ENCODE measurements at places on chromosomes 5 and 9.

GRCh38 chr9:86410281-86410680, 56.1 kb upstream of the TUT7 start:
- DNase-seq = no peak

GRCh38 chr9:128928624-128929023, 7.8 kb downstream of the PHYHD1 start:
- DNase-seq = no peak

GRCh38 chr5:90092734-90093133, 316.8 kb downstream of the CETN3 start:
- no peak for DNase-seq

DNA sequence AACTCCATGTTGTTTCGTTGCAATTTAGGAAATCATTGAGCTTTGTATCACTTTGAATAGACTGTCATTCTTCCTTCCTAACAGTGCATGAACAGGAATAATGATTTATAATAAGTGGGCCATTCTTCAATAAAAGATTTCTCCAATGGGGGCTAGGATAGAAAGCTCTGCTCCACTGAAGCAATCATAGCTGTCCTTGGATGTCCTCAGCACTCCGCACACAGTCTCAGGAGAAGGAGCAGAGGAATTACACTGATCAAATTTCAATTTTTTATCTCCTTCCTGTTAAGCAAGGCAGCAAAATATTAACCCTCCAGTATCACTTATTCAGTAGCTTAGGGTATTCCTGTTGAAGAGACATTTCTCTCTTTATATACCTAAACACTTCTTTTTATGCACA, 532.7 kb upstream of the ST8SIA4 start:
- DNase-seq = no peak

- no peak for DNase-seq
Observed at GRCh38 chr9:128911529-128912035, 9.2 kb upstream of the PHYHD1 start.

- DNase-seq = no peak
Observed at GRCh38 chr5:68894673-68895072, 199.1 kb upstream of the SLC30A5 start.

DNA sequence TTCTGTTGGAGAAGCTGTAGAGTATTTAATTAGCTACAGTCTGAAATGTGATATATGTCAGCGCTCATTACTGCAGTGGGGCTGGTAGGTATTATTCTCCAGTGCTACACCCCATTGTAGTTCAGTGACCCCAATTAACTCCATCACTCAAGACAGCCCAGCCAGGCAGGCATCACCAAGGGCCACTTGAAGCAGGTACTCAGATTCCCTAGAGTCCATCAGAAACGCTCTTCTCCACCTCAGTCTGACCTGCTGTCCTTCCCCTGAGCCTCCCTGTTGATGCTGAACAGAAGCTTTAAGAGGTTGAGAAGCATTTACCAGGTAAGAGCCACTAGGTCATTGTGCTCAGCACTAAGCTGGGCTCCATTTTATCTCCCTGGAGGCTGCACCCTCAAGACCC, 71.8 kb downstream of the GALNT10 start:
- no peak for DNase-seq

DNA sequence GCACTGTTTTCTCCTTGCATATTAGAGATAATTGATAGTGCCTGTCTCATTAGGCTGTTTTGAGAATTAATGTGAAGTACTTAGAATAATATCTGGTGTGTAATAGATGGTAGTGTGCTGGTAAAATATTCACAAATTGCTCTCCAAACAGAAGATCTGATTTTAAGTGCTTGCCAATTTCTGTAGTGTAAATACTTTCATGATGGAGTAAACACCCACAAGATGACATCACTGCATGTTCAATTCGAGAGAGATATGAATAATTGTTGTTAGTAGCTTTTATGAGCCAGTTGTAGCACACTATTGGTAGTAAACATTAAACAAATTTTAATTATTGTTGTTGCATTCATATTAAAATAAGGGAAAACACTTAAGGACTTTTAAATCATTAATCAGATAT, 392.3 kb upstream of the RIOK2 start:
- no peak for DNase-seq

DNA sequence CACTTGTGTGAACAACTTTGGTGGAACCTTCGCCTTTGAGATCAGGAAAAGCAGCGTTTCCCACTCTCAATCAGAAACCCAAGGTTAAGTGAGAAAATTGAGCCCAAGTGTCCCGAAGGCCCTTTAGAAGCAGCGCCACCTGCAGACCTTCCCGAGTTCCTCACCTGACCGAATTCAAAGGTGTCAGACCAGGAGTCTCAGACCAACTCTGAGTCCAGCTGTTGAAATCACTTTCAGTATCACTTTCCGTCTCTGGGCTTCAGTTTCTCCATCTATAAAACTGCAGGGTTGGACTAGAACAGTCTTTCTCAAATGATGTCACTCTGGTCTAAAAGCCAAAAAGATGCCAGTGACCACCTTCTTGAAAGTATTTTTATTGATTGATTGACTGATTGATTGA, 31.7 kb upstream of the GRHPR start:
- DNase-seq = peak; percentile 47

GRCh38 chr5:159471904-159472303, 141.6 kb upstream of the IL12B start:
- DNase-seq = no peak

DNA sequence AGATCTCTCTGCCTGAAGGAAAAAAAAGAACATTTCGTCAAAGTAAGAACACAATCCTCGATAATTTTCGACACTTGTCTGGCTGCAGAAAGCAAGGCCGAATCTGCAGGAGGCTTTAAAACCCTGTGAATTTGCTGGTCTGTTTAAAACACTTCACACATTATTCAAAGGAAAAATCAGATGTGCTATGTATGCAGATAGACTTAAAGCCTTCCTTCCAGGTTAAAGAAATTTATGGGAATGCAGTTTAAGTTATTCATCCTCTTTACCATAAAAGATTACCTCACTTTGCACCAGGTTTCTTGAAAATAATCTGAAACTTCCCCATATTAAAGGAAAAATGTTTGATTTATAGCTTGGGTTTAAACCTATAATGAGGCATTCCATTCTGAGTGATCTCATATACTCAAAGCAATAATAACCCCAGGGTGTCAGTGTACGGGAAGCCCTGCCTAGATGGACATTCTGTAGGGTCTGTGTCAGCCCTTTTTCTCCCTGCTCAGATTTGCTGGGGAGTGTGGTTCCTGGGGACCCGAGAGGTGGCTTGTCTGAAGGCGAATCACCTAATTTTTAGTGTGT, 323.5 kb upstream of the SLC24A2 start:
- DNase-seq = no peak

GRCh38 chr5:54518146-54518817, 723 bp downstream of the SNX18 start:
- peak; percentile 70 for DNase-seq

DNA sequence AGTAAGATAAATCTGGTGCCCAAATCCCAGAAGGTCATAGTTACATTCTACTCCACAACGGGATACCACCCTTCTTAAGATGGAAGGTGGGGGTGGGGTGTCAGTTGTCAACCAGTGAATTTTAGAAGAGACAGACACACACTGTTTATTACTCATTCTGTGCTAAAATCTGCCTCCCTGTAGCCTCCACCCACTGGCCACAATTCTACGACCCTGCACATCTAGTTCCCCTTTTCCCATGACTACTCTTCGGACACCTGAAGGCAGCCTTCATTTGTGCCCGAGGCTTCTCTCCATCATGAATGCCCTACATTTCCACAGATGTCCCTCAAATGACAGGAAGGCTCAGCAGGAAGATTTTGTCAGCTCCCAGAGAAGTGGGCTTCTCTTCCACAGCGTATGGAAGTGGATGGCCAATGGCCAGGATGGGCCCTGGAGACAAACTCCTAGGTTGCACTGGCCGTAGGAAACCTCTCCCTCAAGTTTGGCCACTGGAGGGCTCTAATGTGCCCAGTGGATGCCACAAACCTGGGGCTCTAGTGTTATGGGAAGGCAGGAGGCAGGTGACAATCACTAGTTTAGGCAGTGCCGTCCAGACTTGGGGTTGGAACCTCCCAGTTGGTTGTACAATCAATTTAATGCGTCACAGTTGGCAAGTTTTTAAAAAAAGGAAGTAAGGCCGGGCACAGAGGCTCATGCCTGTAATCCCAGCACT, 46.6 kb downstream of the PTPN3 start:
- DNase-seq = no peak

GRCh38 chr9:22332202-22332601, 114.4 kb upstream of the DMRTA1 start:
- no peak for DNase-seq

- no peak for DNase-seq
Observed at GRCh38 chr5:59790776-59791475, 102.6 kb downstream of the PDE4D start.

DNA sequence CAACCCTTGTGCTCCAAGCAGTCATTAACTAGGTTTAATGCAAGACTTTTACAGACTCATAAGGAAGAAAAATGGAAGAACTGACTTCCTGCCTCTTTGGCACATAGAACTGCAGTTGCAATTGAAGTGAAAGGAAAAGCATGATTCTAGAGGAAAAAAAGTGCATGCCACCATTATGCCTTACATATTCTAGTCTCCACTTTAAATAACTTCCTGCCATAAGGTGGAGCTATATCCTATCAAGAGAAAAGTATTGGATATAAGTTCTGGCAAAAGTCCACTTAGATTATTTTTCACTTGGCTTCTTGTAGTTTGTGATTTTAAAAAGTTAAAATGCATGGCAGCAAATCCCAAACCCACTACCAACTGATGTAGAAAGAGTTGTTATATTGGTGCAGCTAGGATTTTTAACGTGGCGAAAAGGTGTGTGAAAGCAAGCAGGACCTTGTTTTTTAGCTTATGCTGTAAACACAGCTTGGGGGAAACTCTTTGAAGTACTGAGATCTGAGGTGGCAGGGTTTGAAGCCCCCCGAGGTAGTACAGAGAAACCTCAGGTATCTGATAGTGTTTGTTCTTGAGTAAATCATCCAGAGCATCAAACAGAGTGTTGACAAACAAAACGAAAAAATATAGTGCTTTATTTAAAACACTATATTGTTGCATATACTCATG, 117.9 kb downstream of the ANXA1 start:
- no peak for DNase-seq

DNA sequence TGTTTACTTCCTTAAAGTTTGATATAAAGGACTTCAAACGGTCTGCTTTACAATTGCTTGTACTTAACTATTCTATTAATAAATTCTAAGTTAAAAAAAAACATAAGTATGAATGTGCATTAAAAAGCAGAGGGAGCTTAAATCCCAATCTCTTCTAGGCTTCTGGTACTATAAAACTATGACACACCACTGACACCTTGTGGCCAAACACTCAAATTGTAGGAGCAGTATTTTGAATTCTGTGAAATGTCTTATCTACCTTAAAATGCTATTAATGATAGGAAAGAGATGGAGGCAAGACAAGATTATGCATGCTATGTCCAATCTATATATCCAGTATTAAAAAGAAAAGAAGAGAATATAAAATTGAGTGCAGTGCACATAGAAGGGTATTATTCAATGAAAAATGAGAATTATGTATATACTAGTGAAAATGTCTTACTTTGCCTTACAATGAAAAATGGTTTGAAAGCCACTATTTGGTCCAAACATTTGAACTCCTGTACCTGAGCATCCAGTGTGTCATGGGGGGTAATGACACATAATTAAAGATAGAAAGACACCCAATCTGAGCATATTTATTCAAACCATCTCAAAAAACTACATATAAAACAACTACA, 87.6 kb downstream of the ERP44 start:
- peak; percentile 35 for DNase-seq

GRCh38 chr9:127186806-127187205, 64.4 kb upstream of the ANGPTL2 start:
- no peak for DNase-seq

- no peak for DNase-seq
Observed at GRCh38 chr5:83363111-83363885, 108.2 kb upstream of the VCAN start.

DNA sequence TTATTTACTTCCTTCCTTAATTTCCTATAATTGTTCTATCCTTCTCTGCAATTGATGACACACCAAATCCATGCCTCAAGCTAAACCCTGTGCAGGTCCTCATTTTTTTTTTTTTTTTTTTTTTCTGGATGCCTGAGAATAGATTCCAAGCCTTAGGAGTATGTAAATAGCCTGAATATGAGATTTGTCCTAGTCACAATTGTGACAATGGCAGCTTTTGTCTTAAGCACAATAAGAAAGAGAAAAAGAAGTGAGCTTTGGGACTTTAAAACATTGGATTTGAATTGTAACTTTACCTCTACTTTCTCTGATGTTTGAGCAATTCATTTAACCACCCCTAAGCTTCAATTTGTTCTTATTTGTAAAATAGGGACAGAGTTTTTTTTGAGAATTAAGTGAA, 280.5 kb downstream of the TUSC1 start:
- no peak for DNase-seq

- no peak for DNase-seq
Observed at GRCh38 chr5:86526811-86527348, 90.9 kb upstream of the COX7C start.

DNA sequence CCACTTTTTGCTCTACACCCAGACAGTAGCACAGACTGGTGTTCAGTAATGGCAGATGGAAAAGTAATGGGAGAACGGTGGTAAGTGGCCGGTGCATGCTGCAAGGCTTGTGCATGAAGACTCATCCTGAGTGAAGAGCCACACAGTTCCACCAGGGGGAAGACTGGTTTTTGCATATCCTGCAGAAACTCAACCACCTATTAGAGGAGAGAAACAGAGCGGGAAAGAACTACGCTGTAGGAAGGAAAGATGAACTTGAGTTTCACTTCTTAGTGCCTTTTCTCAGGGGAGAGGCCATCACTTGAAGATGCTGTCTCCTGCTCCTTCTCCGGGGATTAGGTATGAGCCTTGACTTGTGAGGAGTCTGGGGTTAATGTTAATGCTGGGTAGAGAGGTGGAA, 9.4 kb upstream of the PRSS3 start:
- DNase-seq = no peak

DNA sequence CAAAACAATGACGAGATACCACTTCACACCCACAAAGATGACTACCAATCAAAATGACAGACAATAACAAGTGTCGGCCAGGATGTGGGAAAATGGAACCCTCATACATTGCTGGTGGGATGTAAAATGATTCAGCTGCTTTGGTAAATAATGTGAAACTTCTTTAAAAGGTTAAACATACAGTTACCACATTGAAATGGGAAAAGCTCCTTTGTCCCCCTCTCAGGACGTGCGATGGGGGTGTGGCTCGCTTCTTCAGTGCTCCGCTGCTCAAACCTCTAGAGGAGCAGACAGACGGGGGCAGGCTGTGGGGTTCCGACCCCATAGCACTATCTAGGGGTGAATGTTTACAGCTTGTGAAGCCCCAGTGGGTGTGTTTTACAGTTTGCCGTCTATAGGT, 8.0 kb upstream of the PLPP6 start:
- no peak for DNase-seq

GRCh38 chr5:120093178-120093577, 370.9 kb upstream of the PRR16 start:
- DNase-seq = no peak

GRCh38 chr5:173196133-173196952, 38.7 kb downstream of the NKX2-5 start:
- DNase-seq = no peak

- DNase-seq = no peak
Observed at GRCh38 chr9:98539954-98540353, 168.8 kb downstream of the GABBR2 start.

GRCh38 chr5:144202726-144203125, 32.1 kb downstream of the KCTD16 start:
- DNase-seq = no peak

- DNase-seq = no peak
Observed at GRCh38 chr9:83410701-83411100, 127.5 kb downstream of the FRMD3 start.

GRCh38 chr9:120983259-120983837, 56.8 kb upstream of the TRAF1 start:
- DNase-seq = no peak
